ENCODE measurements at places on chromosomes 1 and 21.

GRCh38 chr1:174829990-174830389 lies 169.8 kb upstream of the CACYBP start:
- no peak for DNase-seq

- DNase-seq, result peak; percentile 12
Measured at GRCh38 chr1:234613128-234613875, 3.3 kb upstream of the IRF2BP2 start.

DNA sequence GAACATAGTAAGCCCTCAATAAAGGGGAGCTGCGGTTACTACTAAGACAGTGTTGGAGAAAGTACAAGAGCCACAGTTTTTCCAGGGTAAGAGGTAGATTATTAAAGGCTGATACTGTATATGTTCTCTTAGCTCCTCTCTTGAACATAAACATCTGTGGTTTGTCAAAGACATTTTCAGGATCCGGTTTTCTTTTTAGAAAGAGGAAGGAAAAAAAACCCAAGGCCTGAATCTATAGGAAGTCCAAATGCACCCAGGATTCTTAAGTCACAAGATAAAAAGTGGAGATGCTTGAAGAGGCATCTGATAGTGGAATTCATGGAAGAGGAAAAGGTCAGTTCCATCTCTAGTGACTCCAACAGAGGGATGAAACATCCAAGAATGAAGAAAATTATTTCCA lies 24.6 kb upstream of the SLC45A3 start:
- no peak for DNase-seq

GRCh38 chr1:94819238-94819944 lies 766 bp upstream of the SLC44A3 start:
- DNase-seq, result no peak

DNA sequence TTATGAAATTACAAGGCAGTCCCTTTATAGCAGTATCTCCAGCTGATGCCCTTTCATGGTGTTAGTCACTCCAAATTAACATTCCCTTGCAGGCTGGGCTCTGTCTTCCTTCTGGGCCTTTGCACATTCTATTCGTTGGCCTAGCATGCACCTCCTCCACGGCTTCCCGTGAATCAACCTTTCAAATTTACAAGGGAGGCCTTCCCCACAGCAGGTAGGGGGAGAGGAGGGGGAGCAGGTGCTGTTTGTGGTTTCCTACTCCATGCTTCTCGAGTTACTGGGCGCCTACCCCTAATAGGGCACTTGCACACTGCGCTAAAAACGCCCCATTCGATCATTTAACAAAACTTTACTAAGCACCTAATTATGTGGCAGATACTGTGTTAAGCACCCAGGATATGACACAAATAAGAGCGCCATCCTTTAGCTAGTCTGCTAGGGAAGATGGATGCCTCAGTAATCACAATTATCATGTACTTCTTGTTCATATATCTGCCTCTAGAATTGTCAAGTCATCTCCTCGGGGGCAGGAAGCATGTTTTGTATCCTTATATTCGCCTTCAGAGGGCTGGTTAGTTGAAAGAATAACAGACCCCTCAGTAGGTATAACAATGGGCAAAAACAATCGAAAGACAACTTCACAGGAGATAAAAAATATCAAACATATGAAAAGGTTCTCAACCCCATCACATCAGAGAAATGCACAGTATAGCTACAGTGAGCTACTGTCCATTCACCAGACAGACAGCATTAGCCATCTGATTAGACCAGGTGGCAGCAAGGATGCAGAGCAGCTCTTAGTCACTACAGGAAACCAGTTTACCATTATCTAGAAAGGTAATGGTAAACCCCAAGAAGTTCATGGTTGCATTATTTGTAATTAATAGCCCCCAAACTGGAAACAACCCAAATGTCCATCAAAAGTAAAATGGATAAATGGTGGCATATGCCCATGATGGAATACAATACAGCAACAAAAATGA lies 1.7 kb upstream of the ADAR start:
- DNase-seq, result peak; percentile 74

GRCh38 chr1:231266811-231267322 lies 25.9 kb downstream of the GNPAT start:
- DNase-seq, result no peak

DNA sequence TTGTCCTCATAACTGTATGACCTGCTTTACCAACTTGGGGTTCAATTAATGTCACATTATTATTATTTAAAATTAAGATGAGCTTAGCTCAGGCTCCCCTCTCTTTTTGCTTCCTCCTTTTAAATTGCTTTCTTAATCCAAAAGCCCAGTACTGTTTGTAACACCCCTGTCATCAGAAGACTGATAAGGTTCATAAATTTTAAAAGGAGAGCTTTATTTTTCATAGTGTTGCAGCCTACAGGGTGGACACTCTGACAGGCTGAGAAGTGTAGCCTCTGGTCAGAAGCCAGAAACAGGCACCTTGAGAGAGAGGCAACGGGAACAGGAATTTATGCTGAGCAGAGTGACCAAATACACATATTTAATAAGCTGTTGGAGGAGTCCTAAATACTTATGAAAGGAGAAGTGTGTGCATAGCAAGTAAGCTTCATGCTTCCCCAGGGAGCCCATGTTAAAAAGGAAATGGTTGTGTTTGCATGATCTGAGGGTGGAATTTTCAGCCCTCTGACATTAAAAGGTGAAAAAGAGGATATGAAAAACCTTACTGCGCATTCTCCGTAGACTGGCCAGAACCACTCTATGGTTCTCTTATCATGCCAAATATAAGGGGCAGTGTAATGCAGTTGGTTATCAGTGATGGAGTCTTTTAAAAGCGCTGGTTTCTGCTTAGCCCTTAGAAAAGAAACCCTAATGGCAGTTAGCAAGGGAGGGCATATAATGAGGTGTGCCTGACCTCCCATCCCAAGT lies 30.5 kb upstream of the FGGY start:
- peak; percentile 4 for DNase-seq

DNA sequence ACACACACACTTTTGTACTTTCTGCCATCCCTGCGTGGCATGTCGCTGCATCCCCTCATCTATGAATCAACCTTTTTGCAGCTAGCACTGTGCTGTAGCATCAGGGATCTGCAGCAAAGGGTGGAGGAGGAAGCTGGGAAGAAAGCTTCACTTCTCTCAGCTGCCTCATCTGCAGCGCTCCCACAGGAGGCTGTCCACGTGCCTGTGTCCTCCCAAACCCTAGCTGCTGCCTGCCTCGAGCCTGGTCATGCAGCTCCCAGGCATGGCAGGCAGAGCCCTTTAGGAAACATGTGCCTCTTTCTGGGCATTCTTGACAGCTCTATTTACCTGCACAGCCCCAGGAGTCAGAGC lies 262.1 kb upstream of the SGIP1 start:
- DNase-seq, result no peak

DNA sequence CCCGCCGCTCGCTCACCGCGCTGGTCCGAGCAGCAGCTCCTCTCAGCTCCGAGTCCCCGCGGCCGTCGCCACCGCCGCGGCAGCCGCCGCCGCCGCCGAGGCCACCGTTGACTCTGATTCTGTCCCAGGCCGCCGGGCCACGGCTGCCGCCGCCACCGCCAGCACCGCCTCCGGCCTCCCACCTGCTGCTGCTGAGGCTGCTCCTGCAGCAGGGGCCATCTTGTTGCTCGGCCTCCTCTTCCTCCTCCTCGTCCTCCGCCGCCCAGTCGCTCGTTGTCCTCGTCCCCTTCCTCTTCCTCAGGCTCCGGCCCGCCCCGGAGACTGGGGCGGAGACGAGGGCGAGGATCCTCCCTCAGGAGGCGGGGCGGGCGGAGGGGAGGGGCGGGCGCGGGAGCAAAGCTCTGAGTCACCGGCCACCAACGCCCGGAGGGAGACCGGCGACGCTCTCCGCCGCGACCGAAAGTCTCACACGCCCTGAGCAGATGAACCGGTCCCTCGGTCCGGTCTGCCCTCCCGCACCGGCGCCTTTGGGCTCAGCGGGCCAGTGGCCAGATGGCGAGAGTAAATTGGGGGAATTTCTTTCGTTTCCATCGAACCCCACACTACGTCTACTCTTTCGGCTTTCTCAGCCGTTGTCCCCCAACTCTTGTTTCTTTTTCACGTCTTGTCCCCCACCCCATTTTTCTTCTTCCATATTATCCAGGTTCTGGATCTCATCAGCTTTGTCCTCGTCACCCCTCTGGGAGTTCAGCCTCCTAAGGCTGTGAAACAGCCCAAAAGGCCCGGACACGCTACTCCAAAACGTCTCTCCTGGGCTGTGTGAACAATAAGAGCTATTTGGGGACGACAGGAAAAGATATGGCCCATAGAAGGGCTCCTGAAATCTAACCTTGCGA lies at the start of gene RC3H1:
TSS of gene RC3H1 (minus strand) at position 278 of the 896 bp plus-strand sequence. CDS start 29,372 bp downstream, outside the sequence.
- peak; percentile 92 for DNase-seq

DNA sequence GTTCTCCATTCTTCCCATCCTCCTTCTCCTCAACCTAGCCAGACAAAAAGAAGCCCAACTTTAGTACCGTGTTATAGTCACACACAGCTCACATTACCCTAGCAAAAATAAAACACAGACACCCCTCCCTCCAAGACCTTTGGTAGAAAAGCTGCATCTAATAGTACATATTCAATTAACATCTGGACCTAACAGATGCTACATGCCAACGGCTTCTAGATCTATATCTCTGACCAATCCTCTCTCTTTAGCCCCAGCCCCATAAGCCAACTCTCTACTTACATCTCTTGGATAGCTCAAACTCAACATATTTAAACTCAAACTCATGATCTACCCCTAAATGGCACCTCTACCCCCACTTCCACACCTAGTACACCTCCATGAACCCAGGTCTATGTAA lies 233.1 kb downstream of the KCNH1 start:
- no peak for DNase-seq

GRCh38 chr1:54221867-54222484 lies 22.0 kb downstream of the MRPL37 start:
- no peak for DNase-seq

- DNase-seq, result no peak
Measured at GRCh38 chr1:68158837-68159236, 73.5 kb downstream of the WLS start.

DNA sequence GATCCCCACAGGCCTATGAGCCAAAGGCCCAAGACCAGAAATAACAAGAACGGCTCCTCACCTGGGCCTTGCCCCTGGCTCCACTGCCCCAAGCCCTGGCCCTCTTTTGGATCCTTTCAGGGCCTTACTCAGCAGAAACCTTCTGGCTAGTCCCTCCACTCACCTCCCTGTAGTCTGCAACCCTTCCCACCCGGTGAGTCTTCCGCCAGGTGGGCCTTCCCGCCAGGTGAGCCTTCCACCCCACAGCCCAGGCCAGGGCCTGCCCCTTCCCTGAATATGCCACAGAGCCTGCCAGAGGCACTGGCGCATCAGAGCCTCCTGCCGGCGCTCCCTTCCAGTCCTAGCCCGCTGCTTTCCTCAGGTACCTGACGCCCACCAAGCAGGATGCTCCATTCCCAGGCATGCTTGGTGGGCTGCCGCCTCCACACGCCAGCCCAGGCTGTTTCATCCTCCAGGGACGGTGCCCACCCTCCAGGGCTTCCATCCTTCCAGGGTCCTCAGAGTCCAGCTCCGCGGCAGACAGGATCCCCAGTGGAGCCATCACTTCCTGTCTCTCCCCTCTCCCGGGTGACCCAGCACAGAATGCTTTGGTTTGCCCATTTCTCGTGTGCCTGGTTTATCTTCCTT lies 20.9 kb downstream of the LHX4 start:
- DNase-seq, result no peak

- no peak for DNase-seq
Measured at GRCh38 chr1:192521734-192522133, 53.8 kb upstream of the RGS1 start.

GRCh38 chr1:112472142-112472541 lies 36.6 kb upstream of the WNT2B start:
- DNase-seq, result no peak

DNA sequence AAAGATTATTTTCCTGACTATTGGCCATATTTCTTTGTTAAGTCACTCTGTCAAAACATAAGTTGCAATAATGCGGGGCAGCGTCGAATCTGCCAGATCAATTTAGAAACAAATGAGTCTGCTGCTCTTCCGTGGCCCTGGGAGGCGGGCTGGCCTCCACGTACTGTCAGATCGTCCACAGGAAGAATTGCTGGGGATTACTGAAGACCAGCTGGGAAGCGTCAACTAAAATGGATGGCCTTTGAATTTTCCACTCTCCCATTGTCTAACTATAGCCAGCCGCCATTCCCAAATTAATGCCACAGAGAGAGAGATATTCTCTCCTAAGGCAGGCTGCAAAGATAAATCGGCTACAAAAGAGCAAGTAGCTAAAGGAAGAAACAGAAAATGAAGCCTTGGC lies 560.2 kb downstream of the SMYD3 start:
- DNase-seq, result no peak

DNA sequence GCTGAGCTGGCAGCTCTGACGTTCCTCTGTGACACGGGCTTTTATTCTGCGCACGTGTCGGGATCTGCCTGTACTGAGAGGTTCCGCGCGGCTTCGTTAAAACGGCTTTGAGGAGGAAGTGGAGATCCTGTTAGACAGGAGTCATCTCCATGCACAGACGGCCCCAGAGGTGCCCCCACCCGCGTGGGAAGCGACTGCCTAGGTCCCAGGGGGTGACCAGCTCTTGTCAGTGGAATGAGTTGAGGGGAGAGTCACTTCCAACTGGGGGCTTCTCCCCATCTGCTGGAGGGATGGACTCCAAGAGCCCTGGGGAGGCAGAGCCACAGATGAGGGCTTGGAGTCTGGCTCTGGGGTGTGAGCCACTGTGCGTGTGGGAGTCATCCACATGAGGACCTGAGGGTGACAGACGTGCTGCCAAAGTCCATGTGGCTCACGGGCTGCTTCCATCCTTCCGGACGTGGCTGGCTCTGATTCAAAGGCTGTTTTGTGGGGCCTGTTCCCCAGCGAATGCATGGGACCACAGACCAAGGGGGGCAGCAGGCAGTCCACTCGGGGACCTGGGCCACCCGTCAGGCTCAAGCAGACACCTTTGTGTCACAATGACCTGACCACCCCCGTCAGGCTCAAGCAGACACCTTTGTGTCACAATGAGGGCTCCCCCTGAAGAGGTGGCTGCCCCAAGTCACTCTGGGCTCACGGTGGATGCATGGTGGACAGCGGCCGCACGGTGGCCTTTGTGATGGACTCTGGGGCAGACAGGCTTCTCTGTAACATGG lies 26.8 kb downstream of the PTTG1IP start:
- peak; percentile 32 for DNase-seq

GRCh38 chr21:26546446-26547097 lies 26.5 kb downstream of the CYYR1 start:
- DNase-seq, result peak; percentile 11

DNA sequence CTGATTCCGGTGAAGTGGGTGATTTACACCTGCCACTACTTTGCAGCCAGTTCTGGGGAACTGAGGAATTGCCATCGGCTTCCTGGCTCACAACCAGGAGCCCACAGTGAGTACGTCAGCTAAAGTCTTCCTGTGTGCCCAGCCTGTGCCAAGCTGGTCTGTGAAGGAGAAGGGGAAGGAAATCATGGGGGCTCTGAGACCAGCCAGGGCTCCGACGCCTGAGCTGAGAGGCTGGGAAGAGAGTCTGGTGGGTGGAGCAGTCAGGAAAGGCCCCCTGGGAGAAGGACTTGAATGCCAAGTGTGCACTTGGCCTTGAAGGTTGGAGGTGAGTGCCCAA lies 1.2 kb downstream of the LURAP1 start:
- DNase-seq, result no peak

All from CD4-positive, alpha-beta T cell treated with Interleukin-10 for 1 hour (primary cell).